Activated CD8-positive, alpha-beta memory T cell treated with anti-CD3 and anti-CD28 coated beads, Interleukin-2, amount 10 ng/mL, durations not matched to agents 7 days and 5 days (primary cell): ENCODE measurements at places on chromosomes 5 and 9. TPM values are rescaled to one million over a fixed set of nuclear protein-coding genes. Genes with fewer than 3 reads are reported as not detected.

IL3 gene
- 0.47 TPM for total RNA-seq

DNA sequence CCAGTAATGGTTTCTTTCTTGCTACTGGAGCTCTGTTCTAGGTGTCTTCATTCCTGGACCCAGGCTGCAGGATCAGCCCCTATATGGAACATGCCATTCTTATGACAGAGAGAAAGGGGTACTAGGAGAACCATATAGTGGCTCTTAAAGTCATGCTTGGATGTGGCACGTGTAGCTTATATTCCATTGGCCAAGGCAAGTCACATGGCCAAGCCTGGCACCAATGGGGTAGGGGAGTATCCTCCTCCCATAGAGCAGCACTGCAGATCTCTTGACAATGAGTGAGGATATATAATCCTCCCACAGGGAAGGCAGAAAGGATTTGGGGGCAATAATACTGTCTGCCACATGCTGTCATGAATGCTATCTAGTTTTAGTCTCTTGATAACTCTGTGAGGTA is 193.3 kb downstream of the PALM2AKAP2 start:
- no peak overlapping the region for H3K27ac ChIP-seq
- peaks cover 51% of the 10 kb centered on the region for H3K4me1 ChIP-seq
- H3K4me3 ChIP-seq, result no peak overlapping the region
- H3K36me3 ChIP-seq, result no peaks in the 10 kb centered on the region
- peaks cover 3% of the 10 kb centered on the region for H3K27me3 ChIP-seq

DNA sequence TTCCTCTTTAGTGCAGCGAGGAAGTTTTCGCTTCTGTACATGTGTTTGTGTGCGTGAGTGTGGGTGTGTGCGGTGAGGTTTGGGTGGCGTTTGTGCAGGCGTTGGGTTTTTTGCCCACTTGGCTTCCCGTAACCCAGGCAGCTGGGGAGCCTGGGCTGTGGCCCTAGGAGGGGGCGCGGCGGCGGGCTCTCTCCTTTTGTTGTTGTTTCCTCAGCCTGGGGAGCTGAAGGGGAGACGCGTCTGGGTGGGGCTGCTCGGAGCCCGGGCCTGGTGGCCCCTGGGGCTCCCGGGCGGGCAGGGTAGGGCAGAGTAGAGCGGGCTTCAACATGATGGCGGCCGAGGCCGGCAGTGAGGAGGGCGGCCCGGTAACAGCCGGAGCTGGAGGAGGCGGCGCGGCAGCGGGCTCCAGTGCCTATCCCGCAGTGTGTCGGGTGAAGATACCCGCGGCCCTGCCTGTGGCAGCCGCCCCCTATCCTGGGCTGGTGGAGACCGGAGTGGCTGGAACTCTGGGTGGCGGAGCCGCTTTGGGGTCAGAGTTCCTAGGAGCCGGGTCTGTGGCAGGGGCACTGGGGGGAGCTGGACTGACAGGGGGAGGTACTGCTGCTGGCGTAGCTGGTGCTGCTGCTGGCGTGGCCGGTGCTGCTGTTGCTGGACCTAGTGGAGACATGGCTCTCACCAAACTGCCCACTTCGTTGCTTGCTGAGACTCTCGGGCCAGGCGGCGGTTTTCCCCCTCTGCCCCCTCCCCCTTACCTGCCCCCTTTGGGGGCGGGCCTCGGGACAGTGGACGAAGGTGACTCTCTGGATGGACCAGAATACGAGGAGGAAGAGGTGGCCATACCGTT is 665 bp downstream of the RASA1 start:
- H3K36me3 ChIP-seq, result peaks cover 15% of the 10 kb centered on the region
- DNase-seq, result peak; percentile 81
- H3K4me1 ChIP-seq, result peaks cover 28% of the 10 kb centered on the region
- H3K27me3 ChIP-seq, result peaks cover 6% of the 10 kb centered on the region
- H3K4me3 ChIP-seq, result peak overlapping the region; percentile 97

DNA sequence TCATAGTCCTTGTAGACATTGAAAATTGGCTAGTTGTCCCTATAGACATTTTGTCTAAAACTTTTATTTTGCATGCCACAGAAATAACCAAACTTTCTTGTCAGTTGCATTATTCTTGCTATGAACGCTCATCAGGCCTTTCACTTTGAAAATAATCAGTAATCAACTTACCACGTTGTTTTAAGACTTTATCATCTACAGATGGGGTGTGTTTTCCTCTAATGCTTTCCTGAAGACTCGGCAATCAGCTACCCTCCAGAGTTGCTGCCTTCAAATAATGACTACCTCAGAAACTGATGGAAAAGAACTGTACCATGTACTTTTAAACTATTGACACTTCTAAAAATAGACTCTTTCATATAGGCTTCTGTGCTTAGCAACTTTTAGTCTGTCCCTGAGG is 33.5 kb upstream of the HSPB3 start:
- H3K36me3 ChIP-seq, result no peaks in the 10 kb centered on the region
- H3K27me3 ChIP-seq, result peaks cover 35% of the 10 kb centered on the region
- no peak overlapping the region for H3K27ac ChIP-seq
- H3K4me3 ChIP-seq, result no peak overlapping the region
- no peak for DNase-seq

GRCh38 chr5:113663879-113664541 is 150.5 kb downstream of the YTHDC2 start:
- H3K4me3 ChIP-seq, result no peak overlapping the region
- peaks cover 39% of the 10 kb centered on the region for H3K27me3 ChIP-seq
- H3K27ac ChIP-seq, result no peak overlapping the region
- DNase-seq, result peak; percentile 46
- H3K4me1 ChIP-seq, result no peaks in the 10 kb centered on the region

DNA sequence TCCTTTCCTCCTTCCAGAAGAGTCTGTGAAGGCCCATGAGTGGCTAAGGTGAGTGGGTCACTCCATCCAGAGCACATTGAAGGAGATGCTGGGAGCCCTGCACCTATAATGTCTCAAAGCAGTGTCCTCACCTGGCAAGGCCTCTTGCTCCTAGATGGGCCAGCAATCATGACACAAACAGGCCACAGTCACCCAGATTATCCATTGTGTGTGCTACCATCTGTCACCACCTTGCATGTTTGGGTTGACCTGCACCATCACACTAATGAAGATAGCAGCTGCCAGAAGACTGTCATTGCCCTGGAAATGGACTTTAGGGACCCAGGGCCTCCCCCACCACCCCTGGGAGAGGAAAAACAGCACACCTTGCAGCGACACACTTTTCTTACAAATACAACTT is 69.6 kb downstream of the GABBR2 start:
- no peaks in the 10 kb centered on the region for H3K4me1 ChIP-seq
- no peaks in the 10 kb centered on the region for H3K36me3 ChIP-seq
- no peak overlapping the region for H3K4me3 ChIP-seq
- H3K27ac ChIP-seq, result no peak overlapping the region

DNA sequence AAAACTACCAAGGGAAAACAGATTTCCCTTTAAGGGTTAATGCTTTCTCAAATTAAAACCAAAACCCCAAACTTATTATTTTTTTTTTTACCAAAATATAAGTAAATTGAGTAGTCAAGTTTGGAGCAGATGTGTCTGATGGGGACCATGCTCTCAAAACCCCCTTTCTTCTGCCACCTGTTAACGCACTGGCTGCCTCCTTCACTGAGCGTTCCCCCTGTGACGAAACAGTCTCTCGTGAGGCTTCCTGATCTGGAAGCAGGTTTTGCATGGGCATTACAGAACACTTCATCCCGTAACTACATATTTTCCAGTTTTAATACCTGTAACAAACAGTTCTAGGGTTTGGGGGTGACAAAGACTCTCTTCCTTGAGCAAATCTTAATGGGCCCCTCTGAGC is 59.4 kb downstream of the ANKH start:
- H3K36me3 ChIP-seq, result peaks cover 9% of the 10 kb centered on the region
- no peak overlapping the region for H3K27ac ChIP-seq
- DNase-seq, result no peak
- no peaks in the 10 kb centered on the region for H3K27me3 ChIP-seq
- H3K4me1 ChIP-seq, result peaks cover 53% of the 10 kb centered on the region

DNA sequence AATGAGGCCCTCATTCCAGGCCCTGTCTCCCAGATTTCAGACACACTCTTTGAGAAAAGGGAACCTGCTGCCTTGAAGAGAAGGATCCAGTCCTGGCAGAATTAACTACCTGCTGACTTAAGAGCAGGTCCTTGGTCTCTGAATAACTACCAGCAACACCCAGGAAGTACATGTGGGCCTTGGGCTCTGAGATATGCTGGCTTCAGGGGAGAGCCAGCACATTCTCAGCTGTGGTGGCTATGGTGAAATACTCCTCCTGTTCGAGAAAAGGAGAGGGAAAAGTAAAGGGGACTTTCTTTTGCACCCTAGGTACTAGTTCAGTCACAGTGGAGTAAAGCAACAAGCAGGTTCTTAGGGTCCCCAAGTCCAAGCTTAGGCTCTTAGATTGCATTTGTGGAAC is 120.0 kb downstream of the HMHB1 start:
- H3K27ac ChIP-seq, result no peak overlapping the region
- no peak for DNase-seq
- no peak overlapping the region for H3K4me3 ChIP-seq
- no peaks in the 10 kb centered on the region for H3K4me1 ChIP-seq
- H3K27me3 ChIP-seq, result peaks cover 14% of the 10 kb centered on the region

GRCh38 chr5:43729846-43730478 is 127.0 kb downstream of the NNT start:
- H3K4me1 ChIP-seq, result peaks cover 2% of the 10 kb centered on the region
- H3K36me3 ChIP-seq, result no peaks in the 10 kb centered on the region
- peaks cover 15% of the 10 kb centered on the region for H3K27me3 ChIP-seq
- H3K4me3 ChIP-seq, result no peak overlapping the region

DNA sequence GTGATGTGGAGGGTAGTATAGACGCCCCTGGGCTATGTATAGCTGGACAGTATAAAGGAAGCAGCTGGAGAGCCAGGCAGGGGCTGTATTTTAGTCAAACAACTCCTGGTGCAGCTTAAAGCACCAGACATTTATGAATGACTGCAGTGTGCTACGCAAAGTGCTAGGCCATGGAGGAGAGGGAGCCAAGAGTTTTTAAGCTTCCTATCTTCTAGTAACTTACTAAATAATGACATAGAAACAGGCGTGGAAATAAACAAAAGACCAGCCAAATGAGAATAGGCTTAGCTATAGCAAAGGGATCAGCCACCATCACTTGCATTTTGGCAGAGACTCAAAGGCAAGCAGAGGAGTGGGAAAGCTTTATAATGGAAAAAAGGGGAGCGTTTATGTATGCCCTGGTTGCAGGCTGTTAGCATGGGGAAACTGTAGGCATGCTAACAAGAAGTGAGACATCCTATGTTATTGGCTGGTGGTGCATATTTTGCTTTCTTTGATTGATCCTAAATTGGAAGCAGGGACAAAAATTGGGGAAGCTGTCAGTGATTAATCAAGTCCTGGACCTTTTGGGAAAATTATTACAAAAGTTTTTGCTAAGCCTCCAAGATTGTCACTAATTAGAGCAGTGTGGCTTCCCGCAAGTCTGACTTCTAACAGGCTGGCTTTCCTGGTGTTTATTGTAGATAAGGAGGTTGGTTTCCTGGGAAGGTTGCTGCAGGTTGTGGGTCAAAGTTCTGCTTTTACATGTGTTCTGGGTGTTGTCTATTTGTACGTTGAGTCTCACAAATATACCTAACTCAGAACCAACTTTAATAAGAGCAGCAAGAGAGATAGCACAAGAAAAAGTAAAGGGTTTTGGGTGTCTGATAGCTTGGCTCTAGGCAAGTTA is 46.6 kb downstream of the RAB3C start:
- no peak overlapping the region for H3K27ac ChIP-seq
- no peaks in the 10 kb centered on the region for H3K27me3 ChIP-seq

- no peak overlapping the region for H3K27ac ChIP-seq
- H3K27me3 ChIP-seq, result no peaks in the 10 kb centered on the region
- H3K4me1 ChIP-seq, result no peaks in the 10 kb centered on the region
- no peak overlapping the region for H3K4me3 ChIP-seq
Observed at GRCh38 chr5:179152941-179153340, 92.8 kb downstream of the ZNF354C start.
